ENCODE measurements at places on chromosomes 13 and 19.

- DNase-seq: no peak
These were observed 140.6 kb downstream of the URI1 start for GRCh38 chr19:30082611-30083010.

- DNase-seq: no peak
These were observed 67.4 kb upstream of the EDNRB start for GRCh38 chr13:77985866-77986636.

DNA sequence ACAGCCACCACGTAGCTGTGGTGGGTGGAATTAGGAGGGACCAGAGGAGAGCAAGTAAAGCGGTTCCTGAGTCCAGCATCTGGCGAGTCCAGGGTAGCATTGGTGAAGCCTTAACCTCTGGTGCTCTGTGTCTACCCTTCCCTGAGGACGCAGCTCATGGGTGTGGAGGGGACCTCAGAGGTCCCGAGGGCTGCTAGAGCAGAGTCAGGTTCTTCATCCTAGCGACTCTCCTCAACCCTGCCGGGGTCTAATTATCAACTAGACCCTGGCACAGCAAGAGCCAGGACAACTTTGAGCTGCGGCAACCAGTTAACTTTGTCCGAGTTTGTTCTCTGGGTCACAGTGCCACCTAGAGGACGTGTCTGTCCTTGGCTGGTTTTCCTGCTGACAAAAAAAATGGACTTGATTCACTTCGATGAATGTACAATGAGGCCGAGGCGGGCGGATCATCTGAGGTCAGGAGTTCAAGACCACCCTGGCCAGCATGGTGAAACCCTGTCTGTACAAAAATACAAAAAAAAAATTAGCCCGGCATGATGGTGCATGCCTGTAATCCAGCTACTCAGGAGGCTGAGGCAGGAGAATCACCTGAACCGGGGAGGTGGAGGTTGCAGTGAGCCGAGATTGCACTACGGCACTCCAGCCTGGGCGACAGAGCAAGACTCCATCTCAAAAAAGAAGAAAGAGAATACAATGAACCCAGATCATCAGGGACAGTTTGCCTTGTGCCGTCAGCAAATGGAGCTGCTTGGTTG is 25.0 kb downstream of the TSSK6 start:
- peak; percentile 55 for DNase-seq

GRCh38 chr19:40464059-40465024 is 1.2 kb downstream of the BLVRB start:
- DNase-seq: peak; percentile 56

- DNase-seq: no peak
These were observed 823 bp upstream of the ZNF567 start for GRCh38 chr19:36686365-36687213.
